HFF-Myc (cell line): ENCODE measurements at places on chromosomes 2 and 18.

- peak; percentile 11 for DNase-seq
Measured at GRCh38 chr18:10660179-10660884, 134.5 kb downstream of the NAPG start.

DNA sequence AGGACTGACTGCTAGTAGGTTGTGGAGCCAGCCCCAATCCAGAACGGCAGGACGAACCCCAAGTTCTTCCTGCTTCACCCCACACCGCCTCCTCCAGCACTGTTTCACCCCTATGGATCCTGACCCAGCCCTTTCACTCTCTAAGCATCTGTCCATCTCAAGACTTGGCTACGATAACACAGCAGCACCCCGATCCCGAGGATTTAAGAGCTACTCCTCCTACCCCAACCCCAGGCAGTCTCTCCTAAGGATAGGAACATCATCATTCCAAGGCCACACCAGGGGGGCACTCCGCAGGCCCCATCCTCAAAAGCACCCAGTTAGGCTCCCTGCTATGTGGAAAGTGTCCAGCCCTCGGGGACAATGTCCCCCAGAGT is 645 bp downstream of the KCTD18 start:
- DNase-seq: no peak

- DNase-seq: no peak
Measured at GRCh38 chr2:109432421-109432820, 181.3 kb downstream of the SEPTIN10 start.

DNA sequence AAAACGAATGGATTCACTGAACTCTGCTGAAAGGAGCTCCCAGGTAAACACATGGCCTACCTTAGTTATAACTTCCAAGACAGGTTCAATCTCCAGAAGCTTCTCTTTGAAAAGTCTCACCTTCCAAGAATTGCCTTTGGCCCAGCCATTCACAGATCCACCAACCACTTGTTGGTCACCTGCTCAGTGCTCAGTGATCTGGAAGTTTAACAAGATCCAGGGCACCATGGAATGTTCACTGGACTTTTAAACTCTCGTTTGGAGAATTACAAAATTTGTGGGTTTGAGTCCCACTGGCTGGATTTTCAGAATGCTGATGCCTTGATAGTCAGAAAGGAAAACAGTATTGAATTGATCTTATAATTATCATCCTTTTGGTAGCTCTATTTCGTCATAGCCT is 9.4 kb downstream of the GPR39 start:
- DNase-seq: no peak

- no peak for DNase-seq
Measured at GRCh38 chr18:53747210-53747609, 477.3 kb downstream of the MBD2 start.

GRCh38 chr18:30945761-30946160 is 96.8 kb downstream of the DSC3 start:
- DNase-seq: no peak

DNA sequence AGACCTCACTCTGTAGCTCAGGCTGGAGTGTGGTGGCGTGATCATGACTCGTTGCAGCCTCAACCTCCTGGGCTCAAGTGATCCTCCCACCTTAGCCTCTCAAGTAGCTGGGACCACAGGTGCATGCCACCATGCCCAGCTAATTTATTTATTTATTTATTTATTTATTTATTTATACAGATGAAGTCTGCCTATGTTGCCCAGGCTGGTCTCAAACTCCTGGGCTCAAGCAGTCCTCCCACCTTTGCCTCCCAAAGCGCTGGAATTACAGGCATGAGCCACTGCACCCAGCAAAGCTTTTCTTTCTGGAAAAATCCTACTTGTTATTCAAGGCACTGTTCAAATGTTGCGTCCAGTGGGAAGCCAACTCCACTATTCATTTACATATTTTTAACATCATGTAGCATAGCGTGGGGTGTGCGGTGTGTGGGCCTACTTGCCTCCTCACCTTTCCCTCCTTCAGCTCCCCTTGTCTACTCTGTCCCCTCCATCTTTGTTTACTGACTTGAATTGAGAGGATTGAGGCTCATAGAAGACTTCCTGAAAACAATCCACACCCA is 6.8 kb upstream of the RHOB start:
- no peak for DNase-seq

DNA sequence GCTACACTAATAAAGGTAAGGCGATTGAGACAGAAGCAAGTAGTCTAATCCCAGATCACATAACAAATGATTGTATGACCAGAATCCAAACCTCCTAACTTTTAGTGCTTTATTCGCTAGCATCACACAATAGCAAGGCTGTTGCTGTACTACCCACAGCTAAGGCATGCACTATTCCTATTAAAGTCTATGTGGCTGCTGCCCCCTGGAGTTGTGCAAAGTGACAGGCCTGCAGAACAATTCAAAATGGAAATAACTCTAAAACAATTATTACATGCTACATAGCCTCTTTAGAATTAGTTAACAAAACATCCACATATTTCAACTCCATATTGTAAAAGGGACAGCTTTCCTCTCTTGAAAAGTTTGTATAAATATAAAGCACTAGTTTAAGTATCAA is 6.0 kb downstream of the ERBB4 start:
- no peak for DNase-seq
